Central memory CD4-positive, alpha-beta T cell (primary cell): ENCODE measurements at places on chromosomes 4 and X.

DNA sequence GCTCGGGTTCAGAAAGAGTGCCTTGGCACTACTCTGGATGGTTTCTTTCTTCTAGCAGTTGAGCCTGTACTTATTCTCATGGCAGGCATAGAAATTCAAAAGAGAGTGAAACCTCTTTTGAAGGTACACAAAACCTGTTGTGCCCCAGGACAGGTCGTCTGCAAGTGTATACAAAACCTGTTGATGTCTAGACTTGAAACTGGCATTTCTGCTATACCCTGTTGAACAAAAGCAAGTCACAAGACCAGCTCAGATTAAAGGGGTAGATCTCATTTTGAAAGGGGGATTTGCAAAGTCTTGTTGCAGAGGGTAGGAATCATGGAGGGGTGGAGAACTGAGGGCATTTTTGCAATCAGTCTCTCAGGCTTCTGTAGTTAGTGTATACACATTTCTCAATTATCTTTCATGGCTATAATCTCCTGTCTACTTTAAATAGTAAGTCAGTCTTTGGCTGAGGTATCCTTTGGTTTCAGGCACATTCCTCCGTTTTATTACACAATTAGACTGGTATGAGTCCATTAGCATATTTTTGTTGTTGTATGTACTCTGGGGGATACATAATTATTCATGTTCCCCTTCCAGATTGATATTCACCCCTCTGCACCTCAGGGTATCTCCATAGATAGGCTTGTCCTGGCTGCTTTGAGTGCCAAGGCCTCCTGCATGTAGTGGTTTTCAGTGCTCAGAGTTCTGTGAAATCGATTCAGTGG, 251.4 kb downstream of the DTHD1 start:
- DNase-seq, result no peak

- DNase-seq, result no peak
These were observed 56.7 kb downstream of the NPY2R start for GRCh38 chr4:155265113-155265512.

GRCh38 chr4:127484117-127484516, 148.6 kb upstream of the INTU start:
- DNase-seq, result no peak

- DNase-seq, result no peak
These were observed 26.9 kb upstream of the CT47C1 start for GRCh38 chrX:119045884-119046283.

DNA sequence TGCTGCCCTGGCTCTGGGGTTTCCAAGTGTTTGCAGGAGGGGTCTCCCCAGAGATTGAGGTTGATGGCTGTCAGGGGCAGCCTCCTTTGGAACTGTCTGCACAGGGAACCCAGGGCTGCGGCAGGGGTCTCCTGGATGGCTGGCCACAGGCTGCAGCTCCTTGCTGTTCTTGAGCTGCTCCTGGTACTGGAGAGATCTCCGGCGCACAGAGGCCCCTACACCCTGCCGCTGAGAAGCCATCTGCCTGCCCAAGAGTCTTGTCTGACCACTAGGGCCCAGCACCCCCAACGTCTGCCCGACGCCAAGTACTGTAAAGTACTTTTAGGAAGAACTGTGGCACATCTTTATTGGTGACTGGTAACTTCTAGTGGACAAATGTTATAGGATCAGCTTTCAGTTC, 13.5 kb downstream of the STIM2 start:
- DNase-seq, result no peak

- no peak for DNase-seq
These were observed 48.9 kb upstream of the SPIN3 start for GRCh38 chrX:57044245-57044644.

- DNase-seq, result no peak
These were observed 344.7 kb downstream of the PABPC4L start for GRCh38 chr4:133856731-133857355.

DNA sequence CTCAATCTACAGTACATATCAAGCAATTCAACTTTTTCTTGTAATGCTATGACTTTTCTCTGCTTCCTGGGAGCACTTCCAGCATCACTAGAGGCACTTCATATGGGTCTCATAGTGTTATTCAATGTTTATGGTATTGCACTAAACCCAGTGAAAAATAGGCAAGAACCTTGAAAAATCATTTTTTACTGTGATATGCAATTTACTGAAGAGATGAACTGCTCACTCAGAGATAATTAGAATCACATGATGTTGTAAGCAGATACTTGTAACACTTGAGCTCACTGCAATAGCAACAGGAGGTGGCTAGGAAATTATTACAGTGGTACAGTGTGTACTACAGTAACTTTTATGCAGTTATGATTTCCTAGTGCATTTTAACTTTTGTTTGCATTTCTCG, 93.3 kb downstream of the RASGEF1B start:
- DNase-seq, result no peak

- no peak for DNase-seq
These were observed 248.6 kb upstream of the BOD1L1 start for GRCh38 chr4:13876131-13876530.

DNA sequence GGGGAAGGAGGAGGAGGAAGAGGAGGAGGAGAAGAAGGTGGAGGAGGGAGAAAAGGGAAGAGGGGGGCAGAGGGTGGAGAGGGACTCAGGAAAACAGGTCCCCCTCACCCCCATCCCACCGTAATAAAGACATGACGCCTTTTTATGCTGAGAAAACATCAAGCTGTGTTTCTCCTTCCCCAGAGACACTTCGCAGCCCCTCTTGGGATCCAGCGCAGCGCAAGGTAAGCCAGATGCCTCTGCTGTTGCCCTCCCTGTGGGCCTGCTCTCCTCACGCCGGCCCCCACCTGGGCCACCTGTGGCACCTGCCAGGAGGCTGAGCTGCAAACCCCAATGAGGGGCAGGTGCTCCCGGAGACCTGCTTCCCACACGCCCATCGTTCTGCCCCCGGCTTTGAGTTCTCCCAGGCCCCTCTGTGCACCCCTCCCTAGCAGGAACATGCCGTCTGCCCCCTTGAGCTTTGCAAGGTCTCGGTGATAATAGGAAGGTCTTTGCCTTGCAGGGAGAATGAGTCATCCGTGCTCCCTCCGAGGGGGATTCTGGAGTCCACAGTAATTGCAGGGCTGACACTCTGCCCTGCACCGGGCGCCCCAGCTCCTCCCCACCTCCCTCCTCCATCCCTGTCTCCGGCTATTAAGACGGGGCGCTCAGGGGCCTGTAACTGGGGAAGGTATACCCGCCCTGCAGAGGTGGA, 45.3 kb upstream of the SHOX start:
- DNase-seq, result no peak

- peak; percentile 70 for DNase-seq
These were observed 5.5 kb downstream of the TMEM131L start for GRCh38 chr4:153471698-153472093.

GRCh38 chr4:116880625-116881024, 204.8 kb downstream of the TRAM1L1 start:
- no peak for DNase-seq

GRCh38 chr4:83010111-83010521, 507 bp downstream of the LIN54 start:
- peak; percentile 25 for DNase-seq

GRCh38 chr4:139311909-139312308, 9.6 kb upstream of the NDUFC1 start:
- DNase-seq, result no peak

- no peak for DNase-seq
These were observed 19.1 kb upstream of the HSFX4 start for GRCh38 chrX:149910178-149910695.

- no peak for DNase-seq
These were observed 56.0 kb upstream of the DHX15 start for GRCh38 chr4:24640366-24640765.

GRCh38 chrX:149962859-149963757, 24.8 kb upstream of the EOLA2 start:
- DNase-seq, result no peak

- no peak for DNase-seq
These were observed 155.8 kb upstream of the CT83 start for GRCh38 chrX:116618546-116618945.

DNA sequence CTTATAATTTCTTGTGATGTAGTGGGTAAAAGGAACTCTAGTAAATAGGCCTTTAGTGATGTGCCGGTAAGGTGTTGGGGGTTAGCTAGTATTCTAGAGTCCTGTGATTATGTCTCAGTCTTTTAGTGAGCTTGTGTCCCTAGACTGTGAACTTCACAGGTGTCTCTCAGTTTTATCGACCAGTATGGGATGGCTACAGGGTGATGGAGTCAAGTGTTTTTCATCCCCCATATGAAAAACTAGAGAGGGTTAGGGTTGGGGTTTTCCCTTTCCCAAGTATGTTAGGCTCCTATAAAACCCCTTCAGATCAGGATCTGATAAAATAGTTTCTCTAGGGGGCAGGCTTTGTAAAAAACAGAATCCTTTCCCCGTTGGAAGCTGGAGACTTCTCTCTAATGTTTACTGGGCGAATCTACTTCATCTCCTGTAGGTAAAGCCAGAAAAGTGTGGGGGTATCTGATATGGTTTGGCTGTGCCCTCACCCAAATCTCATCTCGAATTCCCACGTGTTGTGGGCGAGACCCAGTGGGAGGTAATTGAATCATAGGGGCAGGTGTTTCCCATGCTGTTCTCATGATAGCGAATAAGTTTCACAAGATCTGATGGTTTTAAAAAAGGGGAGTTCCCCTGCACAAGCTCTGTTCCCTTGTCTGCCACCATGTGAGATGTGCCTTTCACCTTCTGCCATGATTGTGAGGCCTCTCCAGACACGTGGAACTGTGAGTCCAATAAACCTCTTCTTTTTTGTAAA, 120.8 kb downstream of the DTHD1 start:
- no peak for DNase-seq

DNA sequence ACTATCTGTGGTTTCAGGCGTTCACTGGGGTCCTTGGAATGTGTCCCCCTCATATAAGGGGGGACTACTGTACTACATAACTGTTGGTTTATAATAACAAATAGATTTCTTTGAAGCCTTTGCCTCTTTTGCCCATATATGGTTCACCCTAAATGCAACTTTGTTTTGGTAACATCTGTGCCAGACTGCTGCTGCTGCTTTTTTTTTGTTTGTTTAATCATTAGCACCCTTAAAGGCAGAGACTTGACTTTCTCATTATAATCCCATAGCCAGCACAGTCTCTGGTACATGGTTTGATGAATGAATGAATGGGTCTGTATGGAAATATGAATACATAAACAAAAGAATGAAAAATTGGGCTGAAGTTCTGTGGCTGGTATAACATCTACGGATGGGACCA, 80.2 kb upstream of the LHFPL1 start:
- no peak for DNase-seq

DNA sequence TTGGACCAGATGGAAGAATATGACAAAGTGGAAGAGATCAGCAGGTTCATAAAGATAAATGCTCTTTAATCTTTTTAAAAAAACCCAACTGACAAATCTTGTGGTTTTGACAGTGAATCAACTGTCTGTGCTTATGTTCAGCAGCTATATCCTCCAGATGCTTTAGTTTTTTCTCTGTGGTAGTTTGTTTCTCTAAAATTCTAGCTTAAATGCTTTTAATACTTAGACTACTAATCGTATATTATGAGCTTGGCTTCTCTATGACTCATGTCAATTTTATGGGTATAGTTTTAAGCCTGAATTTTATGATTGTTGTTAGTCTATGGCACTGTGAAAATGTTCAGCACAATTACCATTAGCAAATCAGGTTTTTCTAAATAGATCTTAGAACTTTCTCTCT, 12.9 kb downstream of the HHIP start:
- DNase-seq, result no peak

GRCh38 chr4:107312366-107312765, 276.3 kb upstream of the DKK2 start:
- no peak for DNase-seq

GRCh38 chrX:71650333-71650969, 16.9 kb upstream of the LOC101059915 start:
- DNase-seq, result no peak

DNA sequence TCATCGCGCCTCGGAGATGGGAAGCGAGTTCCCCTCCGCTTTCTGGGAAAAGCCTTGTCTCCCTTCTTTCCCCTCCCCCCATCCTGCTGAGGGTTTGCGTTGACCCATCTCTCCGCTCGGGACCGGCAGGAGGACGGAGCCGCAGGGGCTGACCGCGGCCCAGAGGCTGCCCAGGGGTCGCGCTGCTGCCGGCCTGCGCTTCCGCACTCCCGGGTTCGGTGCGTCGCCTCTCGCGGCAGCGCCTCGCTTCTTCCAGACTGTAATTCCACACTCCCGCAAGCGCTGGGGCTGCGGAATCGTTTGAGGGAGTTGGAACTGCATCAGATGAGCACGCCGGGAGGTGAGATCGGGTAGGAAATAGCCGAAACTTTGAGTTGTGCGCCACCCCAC, 88.3 kb downstream of the BCOR start:
- DNase-seq, result no peak

DNA sequence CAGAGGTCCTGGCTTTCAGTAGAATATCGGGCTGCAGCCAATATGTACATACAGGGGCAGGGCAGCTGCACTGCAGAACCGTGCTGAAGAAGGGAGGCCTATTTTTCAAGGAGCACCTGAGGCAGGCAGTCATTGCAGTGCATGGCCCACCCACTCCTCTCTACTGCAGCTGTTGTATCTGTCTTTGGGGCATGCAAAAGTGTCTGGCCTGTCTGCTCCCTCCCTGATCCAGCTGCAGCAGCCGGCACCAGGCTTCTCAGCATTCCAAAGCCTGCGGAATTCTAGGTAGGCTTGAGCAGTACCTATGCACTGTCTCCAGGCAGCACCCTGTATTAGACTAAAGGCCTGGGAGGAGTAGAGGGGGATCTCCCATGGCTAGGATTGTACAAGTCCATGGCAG, 415.2 kb upstream of the MAGEB16 start:
- no peak for DNase-seq

DNA sequence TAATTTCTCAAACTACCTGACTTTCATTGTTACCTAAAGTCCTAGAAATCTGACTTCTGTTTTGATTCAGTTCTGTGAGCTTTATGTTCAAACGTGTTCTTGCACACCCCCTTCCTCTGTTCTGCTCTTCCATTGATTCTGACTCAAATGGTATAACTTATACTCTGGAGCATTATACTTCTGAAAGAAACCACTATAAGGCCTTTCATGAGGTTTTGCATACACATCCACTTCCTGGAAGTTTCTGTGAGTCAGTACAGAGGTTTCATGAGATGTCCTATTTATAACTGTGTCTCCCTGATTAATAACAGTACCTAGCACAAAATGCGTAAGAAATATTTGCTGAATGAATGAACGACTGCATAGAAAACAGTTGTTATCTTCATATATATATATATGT, 540.2 kb upstream of the CT83 start:
- DNase-seq, result no peak
